LHCN-M2 (cell line): ENCODE measurements at places on chromosomes 13 and 19.
A peak's percentile ranks its signal among the peaks of the same experiment; 100 is the strongest.

GRCh38 chr19:5957170-5957569, 20.8 kb downstream of the RANBP3 start:
- DNase-seq = no peak

DNA sequence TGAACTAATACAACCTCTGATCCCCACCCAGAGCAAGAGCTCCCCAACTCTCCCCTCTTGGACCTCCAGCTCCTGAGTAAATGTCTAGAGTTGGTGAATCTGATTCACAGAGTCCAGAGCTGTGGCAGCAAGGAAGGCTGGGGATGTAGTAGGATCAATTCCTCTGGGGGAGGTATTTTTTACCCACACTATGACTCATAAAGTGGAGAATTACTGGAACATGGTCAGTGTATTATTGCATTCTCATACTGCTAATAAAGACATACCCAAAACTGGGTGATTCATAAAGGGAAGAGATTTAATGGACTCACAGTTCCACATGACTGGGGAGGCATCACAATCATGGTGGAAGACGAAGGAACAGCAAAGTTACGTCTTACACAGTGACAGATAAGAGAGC, 496.7 kb downstream of the EFNB2 start:
- DNase-seq = peak; percentile 92

GRCh38 chr19:55082020-55082851, 6.6 kb downstream of the EPS8L1 start:
- peak; percentile 43 for DNase-seq

- no peak for DNase-seq
These were observed 1.3 kb upstream of the SNAPC2 start for GRCh38 chr19:7918615-7919421.

DNA sequence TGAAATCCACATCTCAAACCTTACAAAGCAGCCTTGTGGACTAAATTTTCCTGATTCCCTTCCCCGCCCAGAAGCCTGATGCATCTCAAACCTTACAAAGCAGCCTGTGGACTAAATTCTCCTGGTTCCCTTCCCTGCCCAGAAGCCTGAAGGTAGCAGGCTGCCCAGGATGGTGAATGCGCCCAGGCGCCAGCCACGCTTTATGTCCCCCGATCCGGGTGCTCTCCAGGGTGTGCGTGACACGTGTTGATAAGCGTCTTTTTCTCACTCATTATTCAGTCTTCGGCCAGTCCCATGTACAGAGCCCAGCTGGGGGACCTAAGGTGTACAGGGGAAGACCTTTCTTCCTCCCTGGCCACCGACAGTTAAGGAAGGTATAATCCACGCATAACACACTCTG, 31.8 kb downstream of the LAMP1 start:
- no peak for DNase-seq

- DNase-seq = no peak
These were observed 36.3 kb downstream of the AP1M1 start for GRCh38 chr19:16233836-16234551.

DNA sequence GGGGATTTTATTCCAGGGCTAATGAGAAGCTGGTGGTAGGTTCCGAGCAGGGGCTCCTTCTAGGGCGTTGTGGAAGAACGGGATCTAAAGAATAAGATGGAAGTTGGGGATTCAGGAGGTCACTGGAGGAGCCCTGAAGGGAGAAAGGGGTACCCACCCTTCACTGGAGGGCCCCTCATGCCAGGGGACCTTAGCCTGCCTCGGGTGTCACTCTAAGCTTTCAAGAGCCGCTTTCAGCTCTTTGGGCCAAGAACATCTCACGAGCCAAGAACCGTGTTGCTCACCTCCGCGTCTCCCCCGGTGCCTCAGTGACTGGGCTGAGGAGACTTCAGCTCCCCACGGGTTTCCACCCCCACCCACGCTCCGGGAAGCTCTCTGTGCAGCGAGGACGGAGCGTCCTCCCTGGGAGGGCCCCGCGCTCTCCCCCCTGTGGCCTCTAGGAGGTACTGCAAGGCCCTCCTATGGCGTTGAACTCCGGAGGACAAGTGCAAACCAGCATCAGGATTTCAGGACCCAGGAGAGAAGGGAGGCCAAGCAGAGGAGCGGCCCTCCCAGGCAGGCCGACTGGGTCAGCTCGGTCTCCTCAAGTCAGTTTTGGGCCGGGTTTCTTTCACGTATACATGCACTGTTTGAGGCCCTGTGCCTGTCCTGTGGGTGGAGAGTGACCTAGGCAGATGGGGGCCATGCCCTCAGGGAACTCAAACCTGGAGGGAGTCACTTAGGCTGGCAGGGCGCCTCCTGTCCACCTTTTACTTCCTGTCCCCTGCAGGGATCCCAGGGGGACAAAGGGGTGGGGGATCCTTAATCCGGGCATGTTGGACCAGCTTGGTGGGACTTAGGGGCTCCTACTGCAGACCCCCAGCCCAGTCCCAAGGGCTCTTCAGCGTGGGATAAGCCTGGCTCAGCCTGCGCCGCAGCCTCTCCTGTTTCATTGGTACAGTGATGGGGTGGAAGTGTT, 5.1 kb upstream of the KRTDAP start:
- DNase-seq = peak; percentile 43

DNA sequence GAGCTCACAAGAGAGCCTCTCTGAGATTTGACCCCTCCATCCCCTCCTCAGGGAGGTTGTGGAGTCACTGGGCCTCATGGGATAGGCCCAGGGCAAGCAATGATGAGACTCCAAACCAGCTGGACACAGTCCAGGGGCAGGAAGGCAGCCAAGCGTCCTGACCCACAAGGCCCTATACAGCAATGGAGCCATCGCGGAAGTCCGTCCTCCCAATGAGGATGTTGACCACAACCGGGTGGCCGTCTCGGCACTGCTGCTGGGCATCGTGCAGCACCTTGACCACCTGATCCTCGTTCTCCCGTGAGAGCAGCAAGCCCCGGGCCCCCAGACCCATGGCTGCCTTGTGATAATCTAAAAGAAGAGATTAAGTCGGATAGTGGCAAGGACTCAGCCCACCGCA, 7.9 kb downstream of the SYDE1 start:
- DNase-seq = no peak

DNA sequence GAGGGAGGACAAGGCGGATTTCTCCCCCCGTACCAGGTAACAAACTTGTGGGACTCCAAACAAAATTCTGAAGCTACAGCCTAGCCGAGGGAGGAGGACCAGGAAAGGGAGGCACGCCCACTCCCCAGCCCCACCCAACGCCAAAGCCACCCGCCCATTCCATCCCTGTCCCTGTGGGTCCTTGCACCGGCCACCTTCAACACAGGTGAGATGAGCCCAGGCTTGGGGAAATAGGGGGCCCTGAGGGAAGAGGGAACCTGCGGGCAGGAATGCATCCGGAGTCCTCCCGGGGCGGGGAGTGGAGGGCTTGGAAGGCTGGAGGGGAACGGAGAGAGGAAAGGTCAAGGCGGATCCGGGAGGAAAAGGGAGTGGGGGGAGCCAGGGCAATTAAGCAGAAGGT, at the start of gene BEST2:
TSS of gene BEST2 (plus strand) at position 157 of the 400 bp plus-strand sequence. CDS start 802 bp downstream, outside the sequence.
- no peak for DNase-seq

GRCh38 chr19:28889941-28890670, 322.8 kb downstream of the UQCRFS1 start:
- no peak for DNase-seq

- peak; percentile 82 for DNase-seq
These were observed 17.7 kb downstream of the NFIX start for GRCh38 chr19:13012690-13013608.

- peak; percentile 74 for DNase-seq
These were observed 13.6 kb downstream of the HAS1 start for GRCh38 chr19:51710163-51710562.
